ENCODE measurements at places on chromosomes 11 and 22.
A peak's percentile ranks its signal among the peaks of the same experiment; 100 is the strongest.

- DNase-seq = no peak
Measured at GRCh38 chr11:2621894-2622293, 77.9 kb downstream of the KCNQ1OT1 start.

- DNase-seq = no peak
Measured at GRCh38 chr11:114801773-114802172, 123.4 kb downstream of the NXPE2 start.

GRCh38 chr11:127138613-127139012, 138.0 kb upstream of the KIRREL3 start:
- DNase-seq = no peak

DNA sequence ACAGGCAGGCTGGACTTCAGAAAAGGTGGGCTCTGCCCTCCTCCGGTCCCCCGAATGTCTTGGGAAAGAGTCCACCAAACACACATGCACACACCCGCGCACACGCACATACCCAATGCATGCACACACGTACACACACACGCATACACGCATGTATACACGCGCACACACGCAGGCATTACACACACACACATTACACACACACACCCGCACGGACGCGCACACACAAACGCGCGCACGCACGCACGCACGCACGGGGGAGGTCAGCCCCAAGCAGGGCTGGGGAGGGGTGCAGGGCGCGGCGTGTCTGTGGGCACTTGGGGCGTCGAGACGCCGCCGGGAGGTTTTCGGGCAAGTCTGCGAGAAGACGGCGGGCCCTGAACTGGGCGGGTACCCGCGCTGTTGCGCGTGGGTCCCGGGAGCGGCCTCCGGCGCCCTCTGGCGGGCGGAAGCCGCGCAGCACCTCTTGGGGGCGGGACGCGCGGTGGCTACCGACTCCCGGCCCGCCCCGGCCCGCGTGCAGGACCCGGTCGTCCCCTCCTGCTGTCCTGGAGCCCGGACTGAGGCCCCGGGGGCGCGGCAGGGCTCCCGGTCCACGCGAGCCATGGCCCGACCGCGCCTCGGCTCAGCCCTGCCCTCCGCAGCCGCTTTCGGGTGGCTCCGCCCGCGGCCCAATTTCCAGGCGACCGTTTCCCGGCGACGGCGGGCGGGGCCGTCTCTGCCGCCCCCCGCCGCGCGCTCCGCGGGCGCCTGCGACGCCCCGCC, 3.6 kb downstream of the SEPTIN5 start:
- DNase-seq = peak; percentile 60

GRCh38 chr11:130798801-130799200, 117.5 kb downstream of the SNX19 start:
- no peak for DNase-seq

GRCh38 chr11:110199184-110199981, 97.0 kb downstream of the RDX start:
- no peak for DNase-seq

- no peak for DNase-seq
Measured at GRCh38 chr11:64472593-64473455, 113.9 kb downstream of the RPS6KA4 start.

DNA sequence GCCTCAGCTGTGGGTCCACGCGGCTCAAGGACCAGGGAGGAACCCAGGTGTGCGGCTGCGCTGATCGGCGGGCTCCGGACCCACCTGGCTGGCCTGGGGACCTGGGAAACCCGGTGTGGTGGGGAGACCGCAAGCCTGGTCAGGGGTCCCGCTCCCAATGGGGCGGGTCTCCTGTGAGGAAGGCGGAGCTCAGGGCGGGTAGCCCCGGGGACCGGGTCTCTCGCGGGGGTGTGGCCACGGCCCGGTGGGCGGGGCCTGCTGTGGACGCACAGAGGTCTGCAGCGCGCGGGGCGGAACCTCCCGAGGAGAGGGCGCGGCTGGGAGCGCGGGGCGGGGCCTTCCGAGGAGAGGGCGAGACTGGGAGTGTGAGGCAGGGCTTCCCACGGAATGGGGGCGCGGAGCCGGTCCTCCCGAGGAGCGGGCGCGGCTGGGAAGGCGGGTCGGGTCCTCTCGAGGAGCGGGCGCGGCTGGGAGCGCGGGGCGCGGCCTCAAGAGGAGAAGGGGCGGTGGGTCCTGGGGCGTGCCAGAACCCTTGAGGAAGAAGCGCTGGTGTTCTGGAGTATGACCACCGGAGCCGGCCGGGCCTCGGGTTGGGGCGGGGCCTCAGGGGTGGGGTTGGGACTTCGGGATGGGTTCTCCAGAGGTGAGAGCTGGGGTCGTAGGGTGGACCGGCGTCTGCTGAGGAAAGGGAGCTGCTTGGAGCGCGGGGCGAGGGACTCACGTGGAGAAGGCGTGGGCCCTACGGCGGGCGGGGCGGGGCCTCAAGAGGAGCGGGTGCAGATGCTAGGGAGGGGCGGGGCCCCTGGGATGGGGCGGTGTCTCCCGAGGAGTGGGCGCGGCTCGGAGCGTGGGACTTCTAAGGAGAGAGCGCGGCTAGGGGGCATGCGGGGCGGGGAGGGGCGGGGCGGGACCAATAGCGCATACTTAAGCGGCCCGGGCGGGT, 20.8 kb downstream of the DGCR6L start:
- DNase-seq = peak; percentile 89

DNA sequence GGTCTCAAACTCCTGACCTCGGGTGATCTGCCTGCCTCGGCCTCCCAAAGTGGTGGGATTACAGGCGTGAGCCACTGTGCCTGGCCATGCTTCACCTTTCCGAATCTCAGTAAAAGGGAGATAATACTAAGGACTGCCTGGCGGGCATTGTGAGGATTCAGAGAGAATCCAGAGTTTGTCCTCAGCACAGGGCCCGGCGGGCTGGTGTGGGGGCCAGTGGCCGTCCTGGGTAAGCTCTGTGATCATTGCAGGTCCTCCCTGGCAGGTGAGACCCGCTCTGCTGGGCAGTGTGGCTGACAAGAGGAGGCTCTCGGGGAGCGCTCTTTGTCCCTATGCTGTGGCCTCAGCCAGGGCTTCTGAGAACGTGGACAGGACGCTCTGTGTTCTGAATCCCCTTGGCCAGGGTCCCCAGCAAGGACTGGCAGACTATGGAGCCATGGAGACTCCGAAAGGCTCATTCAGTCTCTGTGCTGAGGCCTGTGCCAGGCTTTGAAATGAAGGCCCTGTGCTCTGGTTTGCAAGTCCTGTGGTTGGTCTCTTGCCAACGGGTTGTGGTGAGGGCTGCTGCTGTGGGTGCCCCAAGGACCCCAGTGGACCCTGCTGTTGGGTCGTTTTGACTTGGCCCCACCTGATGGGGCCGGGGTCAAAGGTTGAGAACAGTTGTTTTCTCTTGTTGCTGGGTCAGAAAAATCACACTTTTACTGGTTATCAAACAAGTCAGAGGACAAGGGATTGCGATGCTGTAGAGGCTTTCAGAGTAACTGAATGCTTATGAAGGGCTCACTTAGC, 2.1 kb downstream of the TPCN2 start:
- no peak for DNase-seq

- DNase-seq = no peak
Measured at GRCh38 chr11:36212564-36213392, 76.4 kb downstream of the COMMD9 start.

DNA sequence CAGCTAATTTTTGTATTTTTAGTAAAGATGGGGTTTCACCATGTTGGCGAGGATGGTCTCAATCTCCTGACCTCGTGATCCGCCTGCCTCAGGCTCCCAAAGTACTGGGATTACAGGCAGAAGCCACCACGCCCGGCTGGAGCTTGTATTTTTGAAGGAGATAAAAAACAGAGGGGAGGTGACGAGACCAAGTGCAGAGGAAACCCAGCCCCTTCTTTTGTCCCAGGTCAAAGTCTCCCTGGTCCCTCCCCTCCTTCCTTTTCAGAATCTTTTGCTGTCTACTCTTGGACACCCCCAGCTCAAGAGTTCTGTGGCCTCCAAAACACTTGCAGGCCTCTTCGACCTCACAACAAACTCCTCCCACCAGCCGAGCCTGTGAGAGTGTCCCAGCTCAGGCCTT, 12.2 kb upstream of the TMEM184B start:
- DNase-seq = no peak

DNA sequence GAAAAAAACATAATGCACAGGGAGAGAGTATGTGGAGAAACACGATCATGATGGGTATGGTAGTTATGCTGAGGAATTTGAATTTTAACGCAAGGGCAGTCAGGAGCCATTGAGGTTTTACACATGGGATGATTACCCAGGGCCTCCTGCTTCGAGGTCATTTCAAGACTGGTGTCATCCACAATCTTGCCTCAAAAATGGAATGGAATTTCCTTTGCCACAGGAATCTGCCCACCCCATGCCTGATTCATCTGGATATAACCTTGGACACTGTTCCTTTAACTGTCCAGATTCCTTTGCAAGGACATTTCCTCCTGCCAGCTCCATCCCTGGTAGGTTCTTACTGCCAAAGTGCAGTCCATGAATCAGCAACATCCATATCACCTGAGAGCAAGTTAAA, 655.9 kb upstream of the TENM4 start:
- DNase-seq = no peak

- DNase-seq = no peak
Measured at GRCh38 chr11:67616431-67617242, 9.9 kb downstream of the NDUFV1 start.

DNA sequence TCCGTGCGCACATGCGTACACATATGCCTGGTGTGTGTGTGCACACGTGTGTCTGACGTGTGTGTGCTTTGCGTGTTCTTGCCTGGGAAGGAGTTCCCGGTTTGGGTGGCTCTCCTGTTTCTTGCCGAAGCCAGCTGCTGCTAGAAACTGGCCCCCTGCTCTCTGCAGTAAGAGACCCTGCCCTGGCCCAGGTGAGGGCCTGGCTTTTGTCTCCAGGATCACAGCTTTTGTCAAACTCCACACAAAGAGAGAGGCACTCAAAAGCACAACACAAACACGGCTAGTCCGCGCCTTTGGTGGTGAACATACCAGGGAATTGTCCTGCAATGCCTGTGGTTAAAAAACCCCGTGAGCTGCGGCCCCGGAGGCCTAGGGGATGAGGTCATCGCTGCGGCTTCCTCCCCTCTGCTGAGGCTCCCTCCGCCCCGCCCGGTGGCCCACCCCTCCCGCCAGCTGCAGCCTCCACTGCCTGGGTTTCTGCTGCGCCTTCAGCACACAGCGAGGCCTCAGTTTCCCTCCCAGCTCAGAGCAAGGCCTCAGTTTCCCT, 88.9 kb downstream of the KCNQ1 start:
- DNase-seq = no peak

DNA sequence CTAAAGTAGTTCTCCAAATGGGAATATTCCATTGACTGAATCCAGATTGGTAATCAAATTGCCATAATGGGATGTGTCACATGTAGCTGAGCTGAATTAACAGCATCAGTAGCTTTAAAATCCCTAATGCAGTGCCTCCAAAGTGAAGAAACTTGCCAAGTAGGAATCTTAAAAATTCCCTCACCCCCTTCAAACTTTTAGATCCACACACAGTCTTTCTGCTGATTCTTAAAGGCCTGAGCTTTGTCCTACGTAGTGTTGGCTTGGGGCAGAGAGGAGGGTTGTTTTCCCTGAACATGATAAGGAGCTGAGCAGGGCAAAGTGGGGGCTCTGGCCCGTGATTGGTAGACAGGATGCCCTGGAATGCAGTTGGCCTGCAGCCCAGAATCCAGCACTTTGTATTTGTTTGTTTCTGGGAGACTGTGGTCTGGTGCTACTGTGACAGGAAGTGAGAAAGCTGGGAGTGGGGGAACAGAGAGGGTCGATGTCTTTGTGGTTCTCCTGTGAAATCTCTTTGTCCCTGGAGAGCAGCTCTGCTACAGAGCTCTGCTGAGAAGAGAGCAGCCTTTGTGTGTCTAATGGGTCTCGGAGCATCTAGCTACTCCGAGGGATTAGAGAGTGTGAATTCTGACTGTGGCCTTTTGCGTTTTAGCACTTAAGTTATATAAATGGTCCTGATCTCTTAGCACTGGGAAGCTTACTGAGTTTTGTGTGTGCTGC, 16.9 kb downstream of the CTNND1 start:
- DNase-seq = no peak

- DNase-seq = no peak
Measured at GRCh38 chr22:37412495-37413250, 14.6 kb downstream of the ELFN2 start.

DNA sequence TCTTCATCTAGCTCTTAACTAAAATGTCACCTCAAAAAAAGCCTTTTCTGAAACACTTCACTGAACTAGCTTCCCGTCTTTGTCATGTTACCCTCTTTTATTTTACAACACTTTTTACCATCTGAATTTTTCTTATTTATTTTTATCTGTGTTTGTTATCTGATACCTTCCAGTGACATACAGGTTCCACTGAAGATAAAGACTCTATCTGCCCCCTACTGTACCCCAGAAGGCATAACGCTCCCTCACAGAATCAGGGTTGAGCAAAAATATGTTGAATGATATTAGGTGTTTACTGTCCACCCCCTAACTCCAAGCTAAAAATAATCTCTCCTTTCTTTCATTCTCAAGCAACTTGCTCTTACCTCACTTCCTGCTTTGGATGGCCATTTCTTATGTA, 654.2 kb downstream of the NELL1 start:
- no peak for DNase-seq

GRCh38 chr22:47795477-47796127, 1033.2 kb downstream of the TBC1D22A start:
- no peak for DNase-seq

- no peak for DNase-seq
Measured at GRCh38 chr11:2463766-2464277, 19.0 kb downstream of the KCNQ1 start.

DNA sequence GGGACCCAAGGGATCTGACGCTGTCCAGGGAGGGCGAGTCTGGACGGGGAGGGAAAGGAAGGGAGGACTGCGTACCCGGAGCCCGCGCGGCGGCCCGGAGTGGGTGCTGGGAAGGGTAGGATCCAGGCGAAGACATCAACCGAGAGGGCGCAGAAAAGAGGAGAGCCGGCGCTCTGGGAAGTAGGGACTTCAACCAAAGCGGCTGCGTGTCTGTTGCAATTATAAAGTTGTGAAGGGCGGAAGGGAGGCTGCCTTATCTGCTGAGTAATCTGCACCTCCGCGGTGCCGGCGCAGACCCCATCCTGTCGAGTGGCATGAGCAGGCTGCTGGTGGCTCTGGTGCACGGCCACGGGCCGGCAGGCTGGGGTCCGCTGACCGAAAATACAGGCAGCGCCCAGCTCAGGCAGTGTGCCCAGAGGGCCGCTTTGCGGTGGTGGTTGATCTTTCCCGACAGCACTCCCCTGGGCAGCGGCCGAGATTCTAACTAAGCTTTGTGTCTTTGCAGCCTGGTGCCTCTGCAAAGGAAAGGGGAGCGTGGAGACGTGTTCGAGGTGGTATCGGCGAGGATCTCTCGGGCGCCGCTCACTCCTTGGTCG, 978 bp downstream of the C11orf87 start:
- DNase-seq = no peak

- no peak for DNase-seq
Measured at GRCh38 chr11:74012074-74012809, 3.4 kb upstream of the UCP3 start.

DNA sequence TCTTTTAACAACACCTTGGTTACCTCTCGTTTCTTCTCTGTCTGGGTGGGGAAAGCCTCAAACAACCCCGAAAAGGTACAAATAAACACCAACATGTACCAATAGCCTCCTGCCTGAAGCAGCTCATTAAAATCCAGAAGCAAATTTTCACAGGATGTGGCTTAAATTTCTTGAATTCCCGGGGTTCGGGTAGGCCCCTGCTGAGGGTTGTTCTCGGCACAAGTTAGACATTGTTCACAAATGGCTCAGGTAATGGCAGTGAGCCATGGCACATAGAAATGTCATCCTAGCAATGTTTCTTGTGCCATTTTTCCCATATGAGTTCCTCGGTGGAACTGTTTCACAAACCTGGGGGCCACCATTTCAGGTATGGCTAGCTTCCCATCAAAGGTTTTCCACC, 19.7 kb upstream of the GLYATL1 start:
- no peak for DNase-seq
